ENCODE measurements at places on chromosomes 3 and 15.

DNA sequence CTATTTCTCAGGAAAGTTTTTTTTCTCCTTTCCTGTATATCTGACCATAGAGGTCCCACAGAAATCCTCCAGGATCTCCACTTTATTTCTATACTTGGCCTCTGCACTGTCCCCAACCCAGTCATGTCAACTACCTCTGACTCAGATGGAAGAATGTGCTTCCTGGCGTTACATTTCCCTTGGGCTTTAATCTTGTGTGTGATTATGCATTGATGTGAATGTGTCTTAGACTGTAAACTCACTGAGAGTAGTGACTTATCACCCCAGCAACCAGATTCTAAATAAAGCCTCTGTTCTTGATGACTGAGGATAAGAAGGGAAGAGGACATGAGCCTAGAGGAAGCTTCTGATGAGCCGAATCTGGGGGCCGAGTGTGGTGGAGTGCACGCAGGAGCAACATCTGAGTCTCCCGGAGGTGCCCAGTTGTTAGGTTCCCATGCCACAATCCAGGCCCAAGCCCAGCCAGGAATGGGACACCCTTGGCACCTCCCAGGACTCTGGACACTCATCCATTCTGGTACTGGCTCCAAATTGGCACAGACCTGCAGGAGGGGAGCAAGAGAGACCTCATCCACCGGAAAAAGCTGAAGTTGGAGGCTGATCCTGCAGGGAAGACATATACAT lies 32.1 kb upstream of the HEG1 start:
- no peak for DNase-seq

- no peak for DNase-seq
These were observed 470.1 kb upstream of the ATP11B start for GRCh38 chr3:182323126-182323700.

- no peak for DNase-seq
These were observed 37.6 kb downstream of the PIAS1 start for GRCh38 chr15:68091743-68092142.

DNA sequence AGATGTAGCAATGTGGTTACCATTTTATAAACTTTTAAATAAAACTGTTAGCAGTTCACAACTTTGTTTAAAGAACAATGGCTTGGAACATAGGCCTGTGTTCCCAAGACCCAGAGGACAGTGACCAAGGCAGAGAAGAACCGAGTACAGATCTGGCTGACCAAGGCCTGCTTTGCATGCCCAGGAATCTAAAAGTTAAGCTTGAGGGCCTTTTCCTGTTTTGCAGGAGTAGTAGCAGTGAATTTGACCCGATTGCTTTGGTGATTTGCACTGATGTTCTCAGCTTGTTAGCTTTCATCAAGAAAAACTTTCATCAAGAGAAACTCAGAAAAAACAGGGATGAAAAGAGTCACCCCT lies 9.9 kb downstream of the FILIP1L start:
- no peak for DNase-seq

Measured in activated effector memory CD4-positive, alpha-beta T cell treated with Interleukin-2 at 50 U/mL for 16 hours (primary cell).